ENCODE measurements at places on chromosomes 16 and 17.

DNA sequence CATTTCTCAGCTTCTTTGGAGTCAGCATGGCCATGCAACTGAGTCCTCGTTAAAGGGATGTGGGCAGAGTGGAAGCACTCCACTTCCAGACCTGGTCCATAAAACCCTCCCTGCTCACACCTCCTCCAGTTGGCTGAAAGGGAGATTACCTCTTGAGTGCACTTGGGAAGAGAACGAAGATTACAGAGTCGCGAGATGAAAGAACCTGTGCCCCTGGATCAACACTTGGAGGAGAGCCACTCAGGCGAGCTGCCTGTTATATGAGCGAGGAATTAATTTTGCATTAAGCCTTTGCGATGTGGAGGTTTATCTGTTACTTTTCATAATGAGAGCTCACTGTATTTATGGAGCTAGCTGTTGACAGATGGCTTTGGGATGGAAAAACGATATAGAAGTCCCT is 147.9 kb downstream of the MAF start:
- no peak for DNase-seq

- DNase-seq = peak; percentile 9
Measured at GRCh38 chr16:79605999-79606398, 5.5 kb upstream of the MAF start.

GRCh38 chr17:77677211-77677610 is 281.3 kb upstream of the TNRC6C start:
- DNase-seq = peak; percentile 11

DNA sequence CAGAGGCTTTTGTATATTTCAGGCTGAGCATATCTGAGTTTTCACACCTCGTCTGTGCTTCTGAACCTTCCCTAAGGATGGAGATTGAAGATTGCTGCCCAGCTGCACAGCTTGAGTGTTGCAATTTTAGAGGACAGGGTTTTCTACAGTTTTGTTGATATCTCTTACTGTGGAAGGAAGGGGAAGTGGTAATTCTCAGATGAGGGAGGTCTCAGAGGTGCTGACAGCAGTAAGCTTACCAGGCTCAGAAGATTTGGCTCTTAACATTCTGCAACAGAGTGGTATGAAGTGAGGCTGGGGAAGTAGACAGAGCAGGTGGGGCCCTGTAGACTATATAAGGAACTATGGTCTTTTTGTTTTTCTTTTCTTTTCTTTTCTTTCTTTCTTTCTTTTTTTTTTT is 45.8 kb upstream of the ARHGAP17 start:
- no peak for DNase-seq

- no peak for DNase-seq
Measured at GRCh38 chr16:86604436-86605193, 26.3 kb downstream of the FOXL1 start.

- no peak for DNase-seq
Measured at GRCh38 chr17:8820311-8821010, 21.3 kb upstream of the MFSD6L start.

GRCh38 chr17:21677911-21678310 is 14.4 kb upstream of the KCNJ18 start:
- DNase-seq = no peak

- no peak for DNase-seq
Measured at GRCh38 chr16:77408607-77409006, 26.2 kb downstream of the ADAMTS18 start.

GRCh38 chr16:22890976-22891375 is 77.0 kb downstream of the HS3ST2 start:
- DNase-seq = no peak

DNA sequence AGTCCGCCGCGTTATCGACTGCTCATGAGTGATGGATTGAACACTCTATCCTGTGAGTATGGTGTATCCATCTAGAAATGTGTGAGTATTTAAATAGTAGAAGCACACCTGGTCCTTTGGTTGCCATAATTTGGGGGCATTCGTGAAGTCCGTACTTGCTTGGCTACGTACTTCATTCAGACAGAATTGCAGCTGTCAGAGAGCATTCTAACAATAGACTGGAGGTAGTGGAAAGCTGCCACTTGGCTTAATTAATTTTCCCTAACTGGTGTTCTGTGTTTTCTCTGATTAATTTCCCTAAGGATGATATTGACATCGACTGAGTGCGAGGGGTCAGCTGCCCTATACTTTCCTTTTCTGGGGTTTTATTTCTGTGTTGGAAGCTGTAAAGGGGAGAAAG is 14.1 kb downstream of the RPA1 start:
- no peak for DNase-seq

DNA sequence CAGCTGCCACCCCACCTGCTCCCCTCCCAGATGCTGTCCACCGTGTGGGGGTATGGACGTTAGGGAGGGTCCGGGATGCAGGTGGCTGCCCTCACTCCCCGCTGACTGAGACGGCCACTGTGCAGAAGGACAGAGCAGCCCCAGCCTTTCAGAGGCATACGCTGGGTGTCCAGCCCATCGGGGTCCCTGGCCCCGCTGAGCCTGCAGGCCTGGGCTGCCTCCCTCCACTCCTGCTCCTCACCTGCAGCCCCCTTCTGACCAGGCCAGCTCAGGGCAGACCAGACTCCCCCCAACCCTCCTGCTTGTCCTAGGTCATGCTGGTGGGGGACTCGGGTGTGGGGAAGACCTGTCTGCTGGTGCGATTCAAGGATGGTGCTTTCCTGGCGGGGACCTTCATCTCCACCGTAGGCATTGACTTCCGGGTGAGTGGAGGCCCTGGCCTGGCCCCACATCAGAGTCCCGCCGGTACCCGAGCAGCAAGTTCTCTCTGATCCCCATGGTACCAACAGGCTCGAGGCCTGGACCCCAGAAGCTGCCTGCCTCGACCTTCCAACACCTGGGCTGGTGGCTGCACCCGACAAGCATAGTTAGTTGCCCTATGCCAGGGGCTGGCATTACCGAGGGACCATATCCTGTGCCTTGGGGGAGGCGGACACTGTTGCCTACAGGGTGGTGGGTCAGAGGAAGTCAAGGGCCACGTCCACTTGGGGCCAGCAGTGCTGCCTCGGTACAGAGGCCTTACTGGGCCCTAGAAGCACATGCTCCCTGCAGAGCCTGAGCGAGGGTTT is 1.4 kb downstream of the RAB26 start:
- DNase-seq = no peak

DNA sequence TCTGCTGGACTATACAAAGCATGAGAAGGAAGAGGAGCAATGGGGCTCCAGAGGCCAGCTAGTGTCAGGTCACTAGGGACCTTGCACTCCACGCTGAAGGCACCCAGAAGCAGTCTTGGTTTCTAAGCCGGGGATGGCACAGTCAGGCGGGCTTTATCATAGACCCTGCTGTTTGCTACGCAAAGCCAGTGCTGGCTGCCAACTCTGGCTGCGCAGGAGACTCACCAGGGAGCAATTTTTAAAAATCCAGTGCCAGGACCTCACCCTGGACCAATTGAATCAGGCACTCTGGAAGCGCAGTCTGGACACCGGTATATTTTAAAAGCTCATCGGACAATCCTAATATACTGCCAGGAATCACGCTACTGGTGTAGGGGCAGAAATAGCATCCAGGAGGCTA is 368.5 kb upstream of the XYLT1 start:
- DNase-seq = no peak

- no peak for DNase-seq
Measured at GRCh38 chr16:78154729-78155461, 55.4 kb downstream of the WWOX start.

GRCh38 chr17:42669977-42670788 is 6.6 kb downstream of the PLEKHH3 start:
- DNase-seq = no peak

GRCh38 chr16:62035115-62036092 is 834 bp downstream of the CDH8 start:
- peak; percentile 68 for DNase-seq

- DNase-seq = peak; percentile 100
Measured at GRCh38 chr16:64910356-64910755, 211.5 kb downstream of the CDH11 start.

DNA sequence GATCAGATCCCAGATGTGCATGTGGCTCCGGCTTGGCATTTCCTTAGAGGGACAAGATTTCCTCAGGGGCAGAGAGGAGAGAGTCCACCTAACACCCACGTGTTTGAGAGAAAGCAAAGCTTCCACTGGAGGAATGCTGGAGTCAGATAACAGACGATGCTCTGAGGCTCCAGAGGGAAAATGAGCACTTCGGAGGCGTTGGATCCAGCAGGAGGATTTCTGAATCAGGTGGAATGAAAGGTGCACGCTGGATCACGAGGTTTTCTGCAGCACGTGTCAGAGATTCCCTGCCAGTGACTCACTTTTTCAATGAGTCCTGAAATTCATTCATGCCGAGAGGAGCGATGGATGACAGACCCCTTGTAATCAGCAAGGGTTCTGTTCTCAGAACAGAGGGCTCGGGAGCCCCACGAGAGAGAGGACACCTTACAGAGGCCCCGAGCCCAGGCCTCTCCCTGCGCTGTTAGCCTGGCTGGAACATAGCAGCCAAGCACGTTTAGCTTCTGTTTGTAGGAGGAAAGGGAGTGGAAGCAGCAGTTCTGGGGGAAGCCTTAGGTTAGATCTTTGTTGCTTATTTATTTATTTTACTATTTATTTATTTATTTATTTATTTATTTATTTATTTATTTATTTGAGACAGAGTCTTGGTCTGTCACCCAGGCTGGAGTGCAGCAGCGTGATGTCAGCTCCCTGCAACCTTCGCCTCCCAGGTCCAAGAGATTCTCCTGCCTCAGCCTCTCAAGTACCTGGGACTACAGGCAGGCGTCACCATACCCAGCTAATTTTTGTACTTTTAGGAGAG is 49.3 kb upstream of the JPH3 start:
- no peak for DNase-seq

GRCh38 chr16:68492543-68493411 is 44.5 kb upstream of the SMPD3 start:
- no peak for DNase-seq

GRCh38 chr16:78584991-78585390 is 485.5 kb downstream of the WWOX start:
- no peak for DNase-seq

DNA sequence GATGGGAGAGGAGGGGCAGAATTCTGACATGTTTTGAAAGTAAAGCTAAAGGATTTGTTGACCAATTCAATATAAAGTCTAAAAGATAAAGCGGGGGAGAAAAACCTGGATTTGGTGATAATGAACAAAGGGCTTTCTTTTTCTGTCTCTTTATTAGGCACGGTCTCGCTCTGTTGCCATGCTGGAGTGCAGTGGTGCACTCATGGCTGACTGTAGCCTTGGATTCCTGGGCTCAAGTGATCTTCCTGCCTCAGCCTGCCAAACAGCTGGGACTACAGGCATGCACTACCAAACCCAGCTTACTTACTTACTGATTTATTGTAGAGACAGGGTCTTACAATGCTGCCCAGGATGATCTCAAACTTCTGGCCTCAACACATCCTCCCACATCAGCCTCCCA is 7.5 kb downstream of the CDR2 start:
- no peak for DNase-seq

DNA sequence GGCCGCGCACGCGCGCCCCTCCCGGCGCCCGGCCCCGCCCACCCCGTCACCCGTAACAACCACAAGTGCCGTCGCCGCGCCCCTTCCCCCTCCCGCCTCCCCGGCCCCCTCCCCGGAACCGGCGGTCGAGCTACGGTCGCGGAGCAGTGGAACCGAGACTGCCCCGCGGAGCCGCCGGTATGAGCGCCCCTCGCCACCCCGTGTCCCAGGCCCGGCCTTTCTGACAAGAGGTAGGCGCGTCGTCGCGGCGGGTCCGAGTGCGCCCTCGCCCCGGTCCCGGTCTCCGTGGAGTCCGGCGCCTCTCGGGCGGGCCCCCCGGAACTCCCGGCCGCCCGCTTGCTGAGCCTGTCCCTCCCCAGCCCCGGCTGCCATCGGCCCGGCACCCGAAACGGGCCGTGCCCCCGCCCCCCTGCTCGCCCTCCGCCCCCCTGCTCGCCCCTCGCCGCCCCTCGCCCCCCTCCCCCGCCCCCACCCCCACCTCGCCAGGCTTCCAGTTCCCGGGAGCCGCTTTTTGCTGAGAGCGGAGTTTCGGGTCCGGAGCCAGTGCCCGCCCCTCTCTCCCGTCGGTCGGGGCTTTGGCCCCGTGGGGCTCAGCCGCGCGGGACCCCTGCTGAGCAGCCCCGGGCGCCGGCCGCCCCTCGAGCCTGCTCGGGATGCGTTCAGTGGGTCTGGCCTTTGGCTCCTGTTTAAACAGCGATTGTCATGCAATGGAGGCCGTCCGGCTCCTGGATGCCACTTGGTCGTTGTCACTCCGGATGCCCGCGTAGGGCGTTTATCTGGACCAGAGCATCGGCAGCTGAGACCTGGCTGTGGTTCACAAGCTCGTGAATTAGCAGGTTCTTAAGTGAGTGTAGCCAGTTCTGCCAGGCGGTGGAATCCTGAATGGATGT is at the start of gene SEC14L1:
TSS of gene SEC14L1 (plus strand) at position 92 of the 890 bp plus-strand sequence. CDS start 2,628 bp downstream, outside the sequence.
- no peak for DNase-seq

- no peak for DNase-seq
Measured at GRCh38 chr16:85495823-85496538, 117.1 kb upstream of the GSE1 start.

GRCh38 chr17:32341857-32342602 is at the start of gene C17orf75:
C17orf75 (minus strand) TSS chr17:32342173; CDS start chr17:32342139, 34 bp downstream.
- peak; percentile 80 for DNase-seq

DNA sequence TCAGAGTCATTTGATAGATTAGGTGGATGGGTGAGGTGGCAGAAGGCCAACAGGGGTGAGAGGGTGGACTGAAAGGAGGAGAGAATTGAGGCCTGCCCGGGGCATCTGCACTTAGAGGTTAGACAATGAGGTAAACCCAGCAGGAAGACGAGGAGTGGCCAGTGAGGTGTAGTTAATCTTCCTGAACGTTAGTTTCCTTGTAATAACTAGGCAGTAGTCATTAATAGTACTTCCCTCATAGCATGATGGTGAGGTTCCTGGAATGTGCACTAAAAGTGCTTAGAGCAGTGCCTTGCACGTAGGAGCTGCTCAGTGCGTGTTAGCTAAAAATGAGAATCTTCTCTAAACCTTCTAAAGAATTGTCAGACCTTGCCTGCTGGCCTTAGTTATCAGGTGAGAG is 13.5 kb upstream of the KSR1 start:
- DNase-seq = no peak

DNA sequence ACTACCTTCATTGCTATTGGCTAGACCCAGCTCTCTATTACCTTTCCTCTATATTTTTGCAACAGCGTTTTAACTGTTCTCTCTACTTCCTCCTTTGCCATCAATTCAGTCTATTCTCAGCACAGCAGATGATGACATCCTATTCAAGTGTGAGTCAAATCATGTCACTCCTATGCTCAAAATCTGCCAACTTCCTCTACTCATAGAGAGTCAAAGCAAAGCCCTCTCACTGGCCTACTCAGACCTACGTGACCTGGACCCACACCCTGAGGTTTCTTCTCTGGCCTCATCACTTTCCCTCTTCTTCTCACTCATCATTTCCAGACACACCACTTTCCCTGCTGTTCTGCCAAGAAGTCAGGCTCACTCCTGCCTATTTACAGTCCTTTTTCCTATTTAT is 289.0 kb upstream of the AXIN2 start:
- DNase-seq = peak; percentile 73

GRCh38 chr17:22703204-22703603 is 1010.9 kb downstream of the KCNJ18 start:
- DNase-seq = no peak

All from fibroblast of skin of scalp (primary cell).